ENCODE measurements at places on chromosomes 2 and 18.
A peak's percentile ranks its signal among the peaks of the same experiment; 100 is the strongest.

GRCh38 chr2:229235131-229235914 lies 35.8 kb downstream of the PID1 start:
- no peak for DNase-seq

GRCh38 chr2:133362061-133362476 lies 206.2 kb downstream of the NCKAP5 start:
- DNase-seq: no peak

DNA sequence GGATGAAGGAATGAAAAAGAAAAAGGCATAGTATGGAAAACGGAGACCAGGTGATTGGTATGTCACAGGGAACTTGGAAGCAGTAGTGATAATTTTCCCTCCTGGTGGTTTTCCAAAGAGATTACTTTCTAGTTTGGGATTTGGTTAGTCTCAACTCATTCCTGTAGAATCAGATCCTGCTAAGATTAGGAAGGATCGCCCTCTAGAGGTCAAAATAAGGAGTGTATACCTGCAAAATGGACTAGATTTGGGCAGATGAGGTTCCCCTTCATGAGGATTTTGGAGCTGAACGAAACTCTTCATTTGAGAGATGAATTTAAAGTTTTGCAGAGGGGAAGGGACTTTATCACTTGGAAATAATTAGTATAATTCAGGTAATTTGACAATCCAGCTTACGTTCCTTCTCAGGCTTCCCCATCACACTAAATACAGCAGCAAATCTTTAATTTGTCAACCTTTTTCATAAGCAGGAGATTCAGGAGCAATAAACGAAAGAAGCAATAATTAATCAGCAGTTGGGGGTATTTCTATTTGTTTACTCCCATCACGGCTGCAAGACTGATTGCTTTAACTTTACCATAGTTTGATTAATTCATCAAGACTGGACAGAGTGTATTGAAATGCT lies 65.2 kb downstream of the CCDC195 start:
- DNase-seq: peak; percentile 13

DNA sequence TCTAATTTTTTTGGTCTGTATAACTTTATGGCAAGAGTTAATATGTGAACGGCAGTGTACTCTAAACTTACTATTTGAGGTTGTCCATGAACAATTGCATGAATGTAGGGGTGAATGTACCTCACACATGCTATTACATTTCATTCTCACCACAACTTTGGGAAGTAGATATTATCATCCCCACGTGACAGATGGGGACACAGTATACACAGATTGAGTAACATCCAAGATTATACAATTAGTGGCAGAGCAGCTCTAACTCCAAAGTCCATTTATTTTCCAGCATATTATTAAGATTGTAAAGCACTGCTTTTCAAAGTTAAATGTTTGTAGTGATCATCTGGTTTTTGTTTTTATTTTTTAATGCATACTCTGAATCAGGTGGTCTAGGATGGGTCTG lies 622.1 kb upstream of the ZEB2 start:
- no peak for DNase-seq

GRCh38 chr2:103152556-103152955 lies 390.7 kb downstream of the TMEM182 start:
- DNase-seq: no peak

DNA sequence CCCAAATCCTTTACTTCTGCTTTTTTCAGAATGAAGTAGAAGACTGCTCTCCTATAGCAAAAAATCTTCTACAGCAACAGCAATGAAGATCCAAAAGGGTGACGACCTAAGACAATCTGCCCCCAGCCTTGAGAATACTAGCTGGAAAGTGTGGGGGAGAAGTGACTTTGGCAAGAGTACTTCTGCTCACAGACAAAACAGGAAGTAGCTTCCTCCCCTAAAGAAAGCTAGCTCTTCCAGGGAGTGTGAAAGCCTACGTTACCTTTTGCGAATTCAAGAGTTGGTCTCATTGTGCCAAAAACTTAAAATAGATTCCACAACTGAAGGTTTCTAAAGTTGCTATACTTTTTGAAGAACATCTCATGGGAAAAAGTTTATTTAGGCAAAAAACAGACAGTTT lies 1069.2 kb upstream of the CHAC2 start:
- DNase-seq: no peak

DNA sequence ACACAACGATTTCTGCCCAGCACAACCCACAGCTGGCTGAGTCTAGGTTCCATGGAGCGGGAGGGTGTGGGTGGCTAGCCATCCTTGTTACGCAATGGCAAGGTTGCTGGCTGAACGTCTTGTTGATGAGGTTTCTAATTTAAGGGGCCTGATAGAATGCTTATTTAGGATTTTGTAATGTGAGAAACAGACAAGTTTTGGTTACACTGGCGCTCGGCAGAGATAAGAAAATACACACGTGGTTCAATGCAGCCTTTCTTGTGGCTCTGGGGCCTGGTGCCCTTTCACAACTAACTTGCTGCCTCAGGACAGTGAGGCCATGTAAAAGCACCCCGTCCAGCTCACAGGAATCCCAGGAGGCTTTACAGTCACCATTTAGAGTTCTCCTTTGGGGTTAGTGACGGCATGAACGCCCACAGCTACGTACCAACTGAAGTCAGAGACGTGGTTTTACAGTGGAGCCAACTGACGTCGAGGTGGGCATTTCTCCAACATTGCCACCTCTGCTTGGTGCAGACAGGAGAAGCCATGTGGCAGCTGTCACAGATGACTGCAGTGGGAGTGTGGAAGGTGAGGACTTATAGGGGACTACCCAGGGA lies 29.7 kb upstream of the PIEZO2 start:
- DNase-seq: no peak

DNA sequence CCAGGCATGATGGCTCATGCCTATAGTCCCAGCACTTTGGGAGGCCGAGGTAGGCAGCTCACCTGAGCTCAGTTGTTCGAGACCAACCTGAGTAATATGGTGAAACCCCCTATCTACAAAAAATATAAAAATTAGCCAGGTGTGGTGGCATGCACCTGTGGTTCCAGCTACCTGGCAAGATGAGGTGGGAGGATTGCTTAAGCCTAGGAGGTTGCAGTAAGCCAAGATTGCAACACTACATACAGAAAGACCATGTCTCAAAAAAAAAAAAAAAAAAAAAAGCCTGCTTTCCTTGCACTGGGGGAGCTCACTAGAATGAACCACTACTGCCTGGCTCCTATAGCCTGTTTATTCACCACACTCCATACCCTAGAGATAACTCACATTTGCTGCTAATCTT lies 7.4 kb upstream of the MAT2A start:
- no peak for DNase-seq

- DNase-seq: no peak
These were observed 76.1 kb downstream of the LRRC30 start for GRCh38 chr18:7307030-7307429.

DNA sequence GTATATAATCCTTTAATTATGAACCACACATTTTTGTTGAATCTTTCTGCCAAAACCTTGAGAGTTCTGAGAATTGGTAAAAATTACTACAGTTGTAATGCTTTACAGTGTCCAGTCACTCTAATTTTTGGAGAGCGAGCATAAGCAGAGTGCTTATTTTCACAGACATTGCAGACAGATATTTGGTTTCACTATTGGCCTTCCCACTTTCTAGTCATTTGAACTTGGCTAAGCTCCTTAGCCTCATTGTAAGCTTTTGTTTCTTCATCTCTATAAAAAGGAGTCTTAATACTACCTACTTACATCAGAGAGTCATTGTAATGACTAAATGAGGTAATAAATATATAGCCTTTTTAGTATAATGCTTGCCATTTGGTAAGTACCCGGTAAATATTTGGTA lies 80.4 kb downstream of the LCLAT1 start:
- DNase-seq: no peak

DNA sequence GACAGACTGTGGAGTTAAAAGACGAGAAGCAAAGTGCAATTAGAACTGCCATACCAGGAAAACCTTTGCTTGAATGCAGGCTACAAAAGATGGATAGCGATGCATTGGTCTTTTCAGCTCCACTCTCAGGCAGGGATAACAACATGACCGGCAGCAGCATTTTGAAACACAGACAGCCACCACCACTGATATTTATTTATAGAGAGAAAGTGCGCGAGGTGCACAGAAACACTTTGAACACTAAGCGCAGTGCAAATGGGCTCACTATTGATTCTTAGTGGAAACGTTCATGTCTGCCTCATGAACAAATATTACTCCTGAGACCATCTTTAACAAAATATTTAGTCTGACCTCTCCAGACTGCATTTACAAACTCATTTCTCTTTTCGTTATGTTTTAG lies 32.9 kb downstream of the CAVIN2 start:
- DNase-seq: no peak

- no peak for DNase-seq
These were observed 115.8 kb upstream of the ALKAL2 start for GRCh38 chr2:403682-404081.

GRCh38 chr2:188285774-188286173 lies 5.9 kb upstream of the GULP1 start:
- DNase-seq: no peak

- no peak for DNase-seq
These were observed 400.5 kb downstream of the TMX3 start for GRCh38 chr18:68314403-68314802.

DNA sequence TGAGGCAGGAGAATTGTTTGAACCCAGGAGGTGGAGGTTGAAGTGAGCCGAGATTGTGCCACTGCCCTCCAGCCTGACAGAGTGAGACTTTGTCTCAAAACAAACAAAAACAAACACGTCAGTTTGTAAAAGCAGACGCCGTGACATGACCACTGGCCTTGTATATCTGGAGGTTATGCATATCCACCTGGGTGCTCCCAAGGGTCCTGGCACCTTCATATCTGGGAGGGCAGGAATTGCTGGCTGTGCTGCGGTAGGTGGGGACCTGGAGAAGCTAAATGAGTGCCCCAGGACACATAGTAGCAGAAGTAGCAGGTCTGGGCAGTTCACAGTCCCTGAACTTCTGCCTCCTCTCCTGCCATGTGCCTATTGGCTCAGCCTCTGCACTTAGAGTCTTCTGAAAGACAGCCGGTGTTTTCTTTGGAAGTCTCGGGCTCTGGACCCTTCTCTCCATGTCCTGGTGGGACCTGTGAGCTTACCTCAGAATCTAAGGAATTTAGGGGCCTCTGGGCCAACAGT lies 30.9 kb upstream of the IL1R2 start:
- no peak for DNase-seq

DNA sequence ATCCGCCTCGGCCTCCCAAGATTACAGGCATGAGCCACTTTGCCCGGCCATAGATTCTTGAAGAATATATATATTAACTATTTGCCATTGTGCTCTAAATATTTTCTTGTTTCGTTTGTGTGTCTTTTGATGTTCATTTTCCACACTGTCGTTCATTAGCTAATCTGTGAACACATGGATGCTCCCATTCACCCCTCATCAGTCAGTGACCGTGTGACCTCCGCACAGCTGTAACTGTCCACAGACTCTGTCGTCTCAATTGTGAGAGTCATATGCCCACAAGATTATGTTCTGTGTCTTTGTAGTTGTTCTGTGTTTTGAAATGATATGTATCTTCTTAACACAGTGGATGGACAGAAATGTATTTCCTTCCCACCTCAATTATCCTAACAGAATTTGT lies 29.6 kb downstream of the RAMP1 start:
- no peak for DNase-seq

- no peak for DNase-seq
These were observed 41.2 kb downstream of the SAP130 start for GRCh38 chr2:127986548-127987079.

GRCh38 chr2:161586517-161587167 lies 37.6 kb upstream of the SLC4A10 start:
- no peak for DNase-seq

- no peak for DNase-seq
These were observed 11.6 kb downstream of the FHL2 start for GRCh38 chr2:105387225-105387624.

- DNase-seq: peak; percentile 59
These were observed 43.0 kb upstream of the RAB6C start for GRCh38 chr2:129936334-129936934.

DNA sequence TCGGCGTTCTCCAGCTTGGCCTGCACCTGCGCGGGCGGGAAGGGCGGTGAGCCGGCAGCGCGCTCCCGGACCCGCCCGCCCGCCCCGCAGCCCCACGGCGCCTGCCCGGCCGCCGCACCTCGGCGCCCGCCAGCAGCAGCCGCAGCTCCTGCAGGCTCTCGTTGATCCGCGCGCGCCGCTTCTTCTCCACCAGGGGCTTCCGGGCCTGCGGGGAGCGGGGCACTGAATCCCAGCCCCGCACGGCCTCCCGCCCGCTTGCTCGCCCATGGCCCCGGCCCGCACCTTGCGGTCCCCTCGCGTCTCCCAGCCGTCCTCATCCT lies 335 bp downstream of the HES6 start:
- peak; percentile 50 for DNase-seq

DNA sequence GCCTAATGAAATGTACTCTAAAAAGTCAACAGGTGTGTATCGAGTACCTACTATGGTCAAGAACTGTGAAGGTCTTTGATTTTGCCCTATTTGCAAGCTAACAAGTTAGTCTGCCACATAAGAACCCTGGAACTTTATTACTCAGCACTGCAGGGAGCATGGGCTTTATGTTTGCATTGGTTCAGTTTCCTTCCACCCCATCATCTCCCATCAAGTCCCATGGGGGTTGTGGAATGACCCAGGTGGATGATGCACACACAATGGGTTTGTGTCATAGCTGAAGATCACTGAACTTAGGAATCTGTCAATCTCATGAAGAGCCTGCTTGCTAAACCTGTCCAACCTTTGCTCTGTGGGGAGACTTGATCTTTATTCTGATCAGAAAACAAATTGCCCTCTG lies 265.5 kb downstream of the RPRM start:
- no peak for DNase-seq

DNA sequence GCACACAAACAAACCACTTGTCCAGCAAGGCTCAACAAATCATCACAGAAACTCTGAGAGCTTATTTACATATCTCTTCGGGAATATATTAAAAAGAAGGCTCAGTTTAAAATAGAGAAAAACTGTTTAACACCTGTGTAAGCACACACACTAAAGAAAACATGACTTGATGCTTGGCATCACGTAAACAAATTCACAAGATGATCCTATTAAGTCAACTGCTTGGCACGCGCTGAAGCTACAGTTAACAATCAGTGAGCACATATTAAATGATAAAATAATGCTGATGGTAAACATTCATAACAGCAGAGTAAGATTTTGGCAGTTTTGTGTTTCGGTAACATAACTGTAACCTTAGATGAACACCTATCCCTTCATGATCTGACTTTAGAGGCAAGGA lies 4.3 kb upstream of the HES6 start:
- no peak for DNase-seq

GRCh38 chr2:239934571-239935171 lies 90.5 kb downstream of the NDUFA10 start:
- DNase-seq: peak; percentile 66

- no peak for DNase-seq
These were observed 93.7 kb downstream of the MIB1 start for GRCh38 chr18:21834299-21834660.

DNA sequence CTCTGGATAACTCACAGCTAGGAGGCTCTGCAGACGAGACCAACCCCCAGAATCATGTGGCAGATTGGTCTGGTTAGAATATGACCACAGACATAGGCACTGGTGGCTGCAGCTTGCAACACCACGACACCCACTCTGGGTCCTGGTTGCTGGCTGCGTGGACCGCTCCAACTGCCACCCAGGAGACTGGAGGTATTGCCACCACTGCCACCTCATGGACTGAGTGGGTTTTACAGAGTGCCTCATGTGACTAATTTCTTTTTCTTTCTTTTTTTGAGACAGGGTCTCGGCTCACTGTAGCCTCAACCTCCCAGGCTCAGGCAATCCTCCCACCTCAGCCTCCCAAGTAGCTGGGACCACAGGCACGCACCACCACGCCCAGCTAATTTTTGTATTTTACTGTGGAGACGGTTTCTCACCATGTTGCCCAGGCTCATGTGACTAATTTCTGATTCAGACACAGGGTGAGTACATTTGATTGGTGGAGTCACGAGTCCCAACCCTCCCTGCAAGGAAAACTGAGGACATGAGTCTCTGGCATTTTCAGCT lies 29.9 kb upstream of the NT5DC4 start:
- DNase-seq: peak; percentile 76
